Urinary bladder (tissue), 4 donors: ENCODE measurements at places on chromosomes 5 and 9. TPM values are rescaled to one million over a fixed set of nuclear protein-coding genes. Genes with fewer than 3 reads are reported as not detected.

DNA sequence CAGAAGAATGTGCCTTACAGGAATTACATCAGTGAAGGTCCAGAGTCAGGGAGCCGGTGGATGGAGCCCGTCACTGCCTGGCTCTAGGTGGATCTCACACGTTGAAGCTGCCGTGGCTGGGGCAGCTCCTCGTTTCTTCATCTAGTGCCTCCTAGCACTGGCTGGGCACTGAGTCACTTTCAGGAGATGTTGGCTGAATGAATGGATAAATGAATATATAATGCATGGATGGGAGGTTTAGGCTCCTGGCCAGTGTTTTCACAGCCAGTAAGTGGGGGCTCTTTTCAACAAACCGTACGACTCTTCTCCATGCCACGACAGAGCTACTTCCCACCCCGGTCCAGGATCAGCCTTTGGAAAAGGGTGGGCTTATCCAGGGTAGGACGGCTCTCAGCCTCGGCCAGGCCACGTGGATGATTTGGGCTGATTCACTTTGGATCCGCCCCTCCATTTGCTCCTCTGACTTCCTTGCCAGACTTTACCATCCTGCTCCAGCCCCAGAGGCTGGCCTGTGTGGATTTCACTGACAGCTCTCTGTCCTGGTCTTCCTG, 1.3 kb upstream of the SH3PXD2B start:
- no peak for DNase-seq

DNA sequence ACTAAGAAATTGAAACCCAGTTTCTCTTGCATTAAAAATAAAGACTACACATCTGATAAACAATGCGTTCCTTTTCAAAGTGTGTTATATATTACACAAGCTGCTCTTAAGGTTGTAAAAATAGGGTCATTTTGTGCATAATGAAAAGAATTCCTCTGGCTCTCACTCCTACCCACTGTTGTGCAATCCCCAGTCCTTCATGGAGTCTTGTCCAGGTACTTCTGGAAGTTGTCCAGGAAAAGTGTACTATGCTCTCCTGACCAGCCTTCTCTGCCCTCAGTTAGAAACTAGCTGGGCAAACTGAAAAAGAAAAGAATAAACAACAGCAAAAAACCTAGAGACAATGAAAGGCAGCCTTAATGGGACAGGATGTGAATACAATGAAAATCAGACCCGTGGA, 345.5 kb upstream of the PAPPA start:
- DNase-seq, result no peak

GRCh38 chr5:172342918-172343317, 59.4 kb upstream of the UBTD2 start:
- no peak for DNase-seq

- no peak for DNase-seq
Measured at GRCh38 chr5:14491015-14491915, 90.3 kb upstream of the OTULINL start.

- DNase-seq, result no peak
Measured at GRCh38 chr9:35910613-35911359, 1.5 kb downstream of the SPAAR start.

DNA sequence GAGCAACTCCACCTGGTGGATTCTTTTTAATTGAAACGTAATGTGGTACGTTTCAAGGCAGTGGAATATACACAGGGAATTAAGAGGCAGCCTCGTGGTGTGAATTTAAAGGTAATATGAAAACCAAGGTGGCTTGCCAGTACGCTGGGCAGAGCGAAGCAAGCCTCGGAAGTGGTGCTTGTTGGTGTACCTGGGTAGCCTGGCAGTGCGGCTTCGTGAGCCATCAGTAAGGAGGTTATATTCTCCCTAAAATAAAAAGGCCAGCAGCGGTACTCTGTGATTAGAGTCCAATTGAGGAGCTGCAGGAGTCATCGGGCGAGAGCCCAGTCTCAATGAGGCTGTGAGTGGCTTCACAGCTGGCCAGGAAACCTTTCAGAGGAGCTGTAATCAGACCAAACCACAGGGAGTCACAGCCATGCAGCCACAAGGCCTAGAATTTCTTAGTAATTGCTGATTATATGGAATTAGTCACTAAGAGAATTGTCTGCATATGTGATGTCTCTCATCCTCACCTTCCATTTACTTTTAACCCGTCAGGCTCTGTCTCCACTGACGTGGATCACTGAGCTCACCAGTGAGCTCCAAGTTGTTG, 57.7 kb downstream of the DCP2 start:
- DNase-seq, result no peak

- no peak for DNase-seq
Measured at GRCh38 chr5:132103969-132104391, 30.4 kb downstream of the CSF2 start.

GRCh38 chr5:159508344-159508743, 178.1 kb upstream of the IL12B start:
- DNase-seq, result no peak

DNA sequence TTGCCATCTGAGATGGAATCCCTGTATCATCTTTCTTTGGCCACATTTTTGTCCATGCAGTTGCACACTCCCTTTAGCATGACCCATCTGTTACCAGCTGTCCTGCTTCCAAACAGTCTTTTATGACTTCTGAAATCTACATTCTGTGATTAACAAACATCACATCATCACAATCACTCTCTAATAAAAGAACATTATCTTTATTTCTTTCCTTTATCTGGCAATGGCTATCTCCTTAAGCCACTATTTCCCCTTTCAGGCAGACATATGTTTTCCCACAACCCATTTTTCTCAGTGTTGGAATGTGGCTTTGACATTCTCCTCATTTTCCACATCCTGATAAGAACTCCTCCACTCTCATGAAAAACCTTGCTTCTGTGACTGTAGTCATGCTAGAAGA, 141.0 kb downstream of the ST8SIA4 start:
- DNase-seq, result no peak

- DNase-seq, result no peak
Measured at GRCh38 chr9:111036429-111036789, 1.9 kb downstream of the LPAR1 start.

DNA sequence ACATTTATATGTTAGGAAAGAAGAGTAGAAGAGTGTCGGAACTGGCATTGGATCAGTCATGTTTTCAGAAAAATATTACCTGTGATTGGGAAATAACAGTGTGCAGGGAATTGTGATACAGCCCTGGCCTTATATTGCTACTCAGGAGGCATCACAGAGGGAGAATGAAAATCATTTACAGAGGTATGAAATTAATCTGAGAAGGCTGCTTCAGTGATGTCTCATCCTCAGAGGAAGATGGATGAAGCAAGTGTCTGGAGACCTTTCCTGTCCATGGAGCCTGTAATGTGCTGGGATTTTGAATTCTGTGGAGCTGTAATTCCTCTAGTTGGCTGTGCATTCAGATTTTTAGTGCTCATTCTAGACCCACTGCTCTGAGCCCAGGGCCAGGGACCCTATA, 3.8 kb downstream of the ACTBL2 start:
- no peak for DNase-seq

DNA sequence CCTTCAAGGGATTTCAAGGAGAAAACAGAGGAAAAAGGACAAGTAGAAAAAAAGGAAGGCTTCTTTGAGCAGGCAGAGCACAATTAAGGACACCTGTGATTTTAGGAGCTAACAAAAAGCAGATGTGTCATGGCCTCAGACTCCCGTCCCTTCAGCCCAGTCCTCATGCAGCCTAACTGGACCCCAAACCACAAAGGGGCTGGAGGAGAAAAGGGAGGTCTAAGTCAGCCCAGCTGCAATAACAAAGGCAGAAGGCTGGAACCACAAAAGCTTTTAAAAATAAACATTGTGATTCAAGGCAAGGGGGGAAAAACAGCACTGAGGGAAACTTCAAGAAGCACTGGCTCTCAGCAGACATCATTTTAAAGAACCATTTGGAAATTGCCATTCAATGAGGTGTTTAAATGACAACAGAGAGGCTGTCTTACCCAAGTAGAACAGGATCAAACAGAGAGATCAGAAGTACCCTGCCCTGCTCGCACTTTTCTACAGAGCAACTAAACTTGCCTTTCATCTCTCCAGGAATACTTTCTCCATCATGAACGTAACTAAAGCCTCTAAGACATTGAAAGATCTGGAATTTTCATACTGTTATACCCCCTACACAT, 89.3 kb downstream of the SEMA5A start:
- DNase-seq, result no peak

DNA sequence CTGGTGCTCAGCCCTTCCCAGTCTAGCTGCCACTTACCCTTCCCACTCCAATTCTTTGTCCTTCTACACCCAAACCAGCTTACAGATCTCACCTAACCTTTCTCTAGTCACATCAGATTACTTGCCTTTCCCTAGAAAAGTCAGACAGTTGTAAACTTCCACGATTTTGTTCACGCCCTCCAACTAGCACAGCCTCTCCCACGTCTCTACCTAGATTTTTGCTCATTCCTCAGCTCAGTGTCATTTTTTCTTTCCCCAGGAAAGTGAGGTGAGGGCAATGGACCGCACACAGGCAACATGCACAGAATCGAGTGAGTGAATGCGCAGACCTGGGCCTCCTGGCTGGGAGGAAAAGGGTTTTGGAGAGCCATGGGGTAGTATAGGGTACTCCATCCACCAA, 20.9 kb upstream of the PRUNE2 start:
- no peak for DNase-seq

DNA sequence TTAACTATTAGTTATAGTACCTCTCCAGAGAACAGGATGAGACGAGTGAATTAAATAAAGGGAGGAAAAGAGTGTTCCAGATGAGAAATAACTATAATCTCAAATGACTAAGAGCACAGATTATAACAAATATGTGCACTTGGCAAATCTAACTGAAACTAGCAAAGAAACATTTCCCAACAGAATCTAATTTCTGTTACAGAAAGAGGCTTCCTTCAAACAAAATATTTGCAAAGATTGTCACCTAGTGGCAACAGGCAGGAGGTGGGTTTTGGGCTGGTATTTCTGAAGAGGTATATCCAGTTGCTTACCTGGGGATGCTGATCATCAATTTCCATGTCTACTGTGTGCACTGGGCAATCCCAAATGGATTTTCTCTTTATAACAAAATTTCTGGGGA, 5.6 kb upstream of the SPDL1 start:
- no peak for DNase-seq

- DNase-seq, result no peak
Measured at GRCh38 chr9:6214434-6214833, 1.2 kb upstream of the IL33 start.

DNA sequence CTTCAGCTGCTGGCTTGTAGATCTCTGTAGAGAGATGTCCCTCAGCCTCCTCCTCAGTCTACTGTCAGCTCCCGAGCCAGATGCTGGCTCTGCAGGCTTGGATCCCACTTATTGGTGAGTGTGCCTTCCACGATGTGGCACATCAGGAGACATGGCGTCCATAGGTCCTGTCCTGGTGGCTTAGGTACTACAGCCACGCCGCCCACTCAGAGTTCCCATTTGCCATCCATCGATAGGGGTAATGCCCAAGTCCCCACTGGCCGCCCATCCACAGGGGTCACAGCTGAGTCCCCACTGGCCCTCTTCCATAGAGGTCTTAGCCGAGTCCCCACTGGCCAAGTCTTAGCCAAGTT, 17.3 kb downstream of the EXOC3 start:
- DNase-seq, result no peak

DNA sequence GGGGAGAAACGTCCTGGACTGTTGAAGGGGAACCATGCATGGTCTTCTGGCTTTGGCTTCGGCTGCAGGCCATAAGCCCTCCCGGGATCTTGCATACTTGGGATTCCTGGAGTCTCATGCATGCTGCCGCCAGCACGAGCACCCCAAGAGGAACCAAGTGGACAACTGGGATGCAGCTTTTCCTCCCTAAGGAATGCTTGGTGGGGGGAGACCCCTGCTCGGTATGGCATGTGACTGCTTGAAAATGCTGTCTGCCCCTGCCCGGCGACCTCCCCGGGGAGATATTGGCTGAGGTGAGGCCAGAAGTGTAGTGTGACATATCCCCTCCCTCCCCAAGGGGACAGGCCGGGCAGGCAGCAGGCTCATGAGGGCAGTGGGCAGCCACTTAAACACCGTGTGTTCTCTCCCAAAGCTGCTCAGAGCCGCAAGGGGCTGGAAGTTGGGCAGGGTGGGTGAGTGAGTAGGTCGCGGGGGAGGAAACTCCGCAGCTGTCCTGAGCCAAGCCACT, 15.7 kb downstream of the TMEM171 start:
- no peak for DNase-seq

- DNase-seq, result no peak
Measured at GRCh38 chr9:28610339-28610738, 1037.1 kb upstream of the C9orf72 start.

- no peak for DNase-seq
Measured at GRCh38 chr9:14245901-14246525, 67.9 kb downstream of the NFIB start.

GRCh38 chr5:86838083-86838482, 220.3 kb downstream of the COX7C start:
- no peak for DNase-seq

DNA sequence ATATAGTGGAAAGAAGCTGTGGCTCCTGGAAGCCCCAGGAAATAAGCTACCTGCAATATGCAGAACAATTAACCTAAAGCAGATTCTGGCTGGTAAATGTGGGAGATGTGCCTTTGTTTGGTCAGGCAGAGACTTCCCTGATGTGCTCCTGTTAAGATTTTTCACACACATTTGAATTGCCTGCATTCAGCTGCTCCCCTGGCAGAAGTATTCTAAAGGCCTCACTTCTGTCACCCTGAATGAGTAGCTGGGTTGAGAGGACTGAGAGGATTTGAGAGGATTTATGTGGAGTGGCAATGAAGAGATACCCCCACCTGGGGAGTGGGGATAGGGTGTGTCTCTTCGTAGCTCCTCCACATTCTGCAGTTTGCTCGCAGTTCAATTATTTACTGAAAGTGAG, 130.5 kb downstream of the ST8SIA4 start:
- no peak for DNase-seq

- peak; percentile 37 for DNase-seq
Measured at GRCh38 chr9:35728041-35728971, 3.7 kb downstream of the TLN1 start.

- DNase-seq, result no peak
Measured at GRCh38 chr5:30581198-30581935, 612.1 kb upstream of the CDH6 start.

DNA sequence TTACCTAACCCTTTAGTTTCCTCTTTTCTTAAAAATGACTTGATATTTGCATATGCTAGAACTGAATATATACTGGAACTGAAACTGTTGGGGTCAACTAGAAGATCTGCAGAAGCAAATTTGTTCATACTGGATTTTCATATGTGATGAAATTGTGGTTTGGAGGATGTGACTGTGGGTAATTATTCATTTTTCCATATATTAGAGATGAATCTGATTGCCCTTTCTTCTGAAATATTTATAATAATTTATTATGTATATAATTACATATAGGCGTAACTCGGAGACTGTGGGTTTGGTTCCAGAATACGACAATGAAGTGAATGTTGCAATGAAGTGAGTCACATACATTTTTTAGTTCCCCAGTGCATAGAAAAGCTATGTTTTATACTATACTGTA, 149.1 kb downstream of the ATP10B start:
- no peak for DNase-seq

- no peak for DNase-seq
Measured at GRCh38 chr5:31355337-31355736, 161.9 kb downstream of the CDH6 start.

Gene PCDHGC5
- total RNA-seq, result 3.7 TPM

Gene TERT
- not detected for total RNA-seq

Gene KIF27
- 18.9 TPM for total RNA-seq

Gene SPATA31D4
- total RNA-seq, result not detected

Gene INSL6
- not detected for total RNA-seq

Gene ZNF300
- total RNA-seq, result 21.3 TPM

Gene ARID3C
- total RNA-seq, result not detected

Gene TRIM52
- total RNA-seq, result 14.1 TPM

Gene SELENOP
- total RNA-seq, result 433 TPM
